ENCODE measurements at places on chromosomes 12 and 14.

GRCh38 chr12:54352022-54352531 is 12.2 kb downstream of the GPR84 start:
- peak; percentile 40 for DNase-seq

GRCh38 chr12:108080363-108080762 is 48.7 kb upstream of the WSCD2 start:
- DNase-seq, result no peak

- DNase-seq, result peak; percentile 74
These were observed 838 bp upstream of the ERBB3 start for GRCh38 chr12:56078931-56079722.

GRCh38 chr12:64039281-64039871 is 182.7 kb downstream of the KICS2 start:
- no peak for DNase-seq

DNA sequence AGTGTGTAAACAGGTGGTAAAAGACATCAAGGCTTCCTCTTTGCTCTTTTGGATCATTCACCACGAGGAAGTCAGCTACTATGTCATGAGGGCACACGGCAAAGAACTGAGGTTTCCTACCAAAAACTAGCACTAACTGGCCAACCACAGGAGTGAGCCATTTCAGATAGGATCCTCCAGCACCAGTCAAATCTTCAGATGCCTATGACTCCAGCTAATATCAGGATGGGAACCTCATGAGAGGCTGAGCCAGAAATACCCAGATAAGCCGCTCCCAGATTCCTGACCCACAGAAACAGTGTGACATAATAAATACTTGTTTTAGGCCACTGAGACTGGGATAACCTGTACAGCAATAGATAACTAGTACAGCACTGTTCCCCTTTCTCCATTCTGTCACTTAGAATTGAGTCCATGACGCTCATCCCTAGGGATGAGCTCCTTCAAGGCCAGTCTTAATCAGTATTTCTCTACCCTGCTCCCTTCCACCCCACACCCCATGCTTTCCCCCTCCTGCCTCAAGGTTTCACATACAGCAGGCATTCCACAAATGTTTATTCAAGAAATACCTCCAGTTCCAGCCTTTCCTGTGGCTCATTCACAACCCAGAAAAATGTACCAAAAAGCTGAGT is 68.4 kb downstream of the PPM1H start:
- DNase-seq, result no peak

DNA sequence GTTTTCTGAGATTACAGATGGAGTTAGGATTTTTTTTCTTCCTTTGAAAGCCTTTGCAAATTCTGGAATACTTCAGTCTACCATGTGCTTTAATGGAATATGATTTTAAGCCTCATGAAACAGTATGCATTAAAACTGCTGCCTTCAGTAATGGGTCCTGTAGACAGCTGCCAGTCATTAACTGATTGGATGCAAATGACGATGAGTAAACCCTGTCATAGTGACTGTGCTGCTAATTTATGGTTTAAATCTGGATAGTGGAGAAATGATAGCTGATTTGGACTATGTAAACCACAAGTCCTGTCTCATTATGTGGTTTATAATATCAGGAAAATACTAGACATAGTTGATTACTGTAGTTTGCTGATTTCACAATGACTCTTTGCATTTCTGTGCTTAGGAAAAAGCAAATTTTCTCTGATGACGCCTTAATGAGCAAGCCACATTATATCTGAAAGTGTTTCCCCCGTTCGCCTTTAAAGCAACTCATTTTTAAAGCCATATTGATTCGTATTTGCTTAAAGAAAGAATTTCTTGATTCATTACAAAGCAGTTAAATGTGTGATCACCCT is 217.6 kb downstream of the TMTC2 start:
- no peak for DNase-seq

Measured in activated CD4-positive, alpha-beta T cell treated with anti-CD3 and anti-CD28 coated beads, Interleukin-2, amount 50 U/mL, for 48 hours (primary cell).